ENCODE measurements at places on chromosomes 2 and 18. TPM values are rescaled to one million over a fixed set of nuclear protein-coding genes. Genes with fewer than 3 reads are reported as not detected.

The ERICH2 gene
- not detected for total RNA-seq

The NYAP2 gene
- total RNA-seq, result not detected

DNA sequence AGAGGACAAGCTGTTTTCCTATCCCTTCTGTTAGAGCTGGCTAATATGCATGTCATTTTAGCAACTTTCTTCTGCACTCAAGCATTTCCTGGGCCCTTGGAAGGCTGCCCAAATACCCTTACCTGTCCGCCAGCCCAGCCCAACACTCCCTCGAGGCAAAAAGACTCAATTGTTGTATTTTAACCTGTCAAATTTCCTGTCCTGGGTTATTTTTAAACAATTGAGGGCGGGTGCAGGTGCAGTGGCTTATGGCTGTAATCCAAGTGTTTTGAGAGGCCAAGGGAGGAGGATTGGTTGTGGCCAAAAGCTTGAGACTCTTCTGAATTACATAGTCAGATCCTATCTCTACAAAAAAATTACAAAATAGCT, 125.0 kb upstream of the ARHGAP28 start:
- no peak for DNase-seq

The CHST9 gene
- not detected for total RNA-seq
